ENCODE measurements at places on chromosomes 3 and 15. TPM values are rescaled to one million over a fixed set of nuclear protein-coding genes. Genes with fewer than 3 reads are reported as not detected.

PPP1R14D gene
- total RNA-seq, result not detected

SMCO1 gene
- total RNA-seq, result not detected

C3orf20 gene
- total RNA-seq, result under 0.01 TPM

AGBL1 gene
- 0.73 TPM for total RNA-seq

STRIT1 gene
- not detected for total RNA-seq

EPHB1 gene
- total RNA-seq, result 0.67 TPM

ATP13A4 gene
- 0.73 TPM for total RNA-seq

KNG1 gene
- total RNA-seq, result not detected

ALDH1A2 gene
- 1.3 TPM for total RNA-seq

CHRM5 gene
- total RNA-seq, result not detected

CCRL2 gene
- not detected for total RNA-seq

IQCF5 gene
- not detected for total RNA-seq

MAPK6 gene
- 69.8 TPM for total RNA-seq

LCTL gene
- total RNA-seq, result 2.3 TPM

FEZF2 gene
- not detected for total RNA-seq

TMOD2 gene
- 20.1 TPM for total RNA-seq

ABCC5 gene
- 25.6 TPM for total RNA-seq

TGM5 gene
- not detected for total RNA-seq

GP9 gene
- total RNA-seq, result not detected

HTR3E gene
- total RNA-seq, result not detected

GOLGA8R gene
- total RNA-seq, result 0.34 TPM

TMCO5A gene
- total RNA-seq, result not detected

ADIPOQ gene
- total RNA-seq, result not detected

PLXNA1 gene
- total RNA-seq, result 137 TPM

PAQR9 gene
- total RNA-seq, result not detected

MINDY4B gene
- total RNA-seq, result not detected

RBPMS2 gene
- 0.15 TPM for total RNA-seq

MYO5C gene
- total RNA-seq, result 0.73 TPM

RHOV gene
- 0.36 TPM for total RNA-seq

ANKRD34C gene
- not detected for total RNA-seq

SELENOK gene
- total RNA-seq, result 26.5 TPM

ZNF385D gene
- total RNA-seq, result not detected

GRK7 gene
- total RNA-seq, result not detected

GOLGA8Q gene
- total RNA-seq, result not detected
